ENCODE measurements at places on chromosomes 13 and 19.

- DNase-seq: no peak
These were observed 3.5 kb downstream of the FZR1 start for GRCh38 chr19:3509566-3509989.

GRCh38 chr19:57812226-57812625, 2.5 kb downstream of the ZNF552 start:
- no peak for DNase-seq

DNA sequence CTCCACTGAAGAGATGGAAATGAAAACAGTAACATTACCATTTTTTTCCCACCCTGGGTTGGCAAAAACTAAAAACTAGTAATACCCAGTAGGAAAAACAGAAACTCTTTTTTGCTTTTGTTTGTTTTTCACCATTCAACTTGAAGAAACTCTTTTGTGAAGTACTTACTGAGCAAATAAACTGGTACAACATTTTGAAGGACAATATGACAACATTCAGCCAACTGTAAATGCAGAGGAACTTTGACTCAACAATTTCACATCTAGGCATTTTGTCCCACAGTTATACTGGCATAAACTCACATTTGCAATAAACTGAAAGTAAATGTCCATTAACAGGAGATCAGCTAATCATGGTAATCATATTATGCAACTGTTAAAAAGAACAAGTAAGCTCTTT, 152.5 kb downstream of the RNF17 start:
- DNase-seq: no peak

DNA sequence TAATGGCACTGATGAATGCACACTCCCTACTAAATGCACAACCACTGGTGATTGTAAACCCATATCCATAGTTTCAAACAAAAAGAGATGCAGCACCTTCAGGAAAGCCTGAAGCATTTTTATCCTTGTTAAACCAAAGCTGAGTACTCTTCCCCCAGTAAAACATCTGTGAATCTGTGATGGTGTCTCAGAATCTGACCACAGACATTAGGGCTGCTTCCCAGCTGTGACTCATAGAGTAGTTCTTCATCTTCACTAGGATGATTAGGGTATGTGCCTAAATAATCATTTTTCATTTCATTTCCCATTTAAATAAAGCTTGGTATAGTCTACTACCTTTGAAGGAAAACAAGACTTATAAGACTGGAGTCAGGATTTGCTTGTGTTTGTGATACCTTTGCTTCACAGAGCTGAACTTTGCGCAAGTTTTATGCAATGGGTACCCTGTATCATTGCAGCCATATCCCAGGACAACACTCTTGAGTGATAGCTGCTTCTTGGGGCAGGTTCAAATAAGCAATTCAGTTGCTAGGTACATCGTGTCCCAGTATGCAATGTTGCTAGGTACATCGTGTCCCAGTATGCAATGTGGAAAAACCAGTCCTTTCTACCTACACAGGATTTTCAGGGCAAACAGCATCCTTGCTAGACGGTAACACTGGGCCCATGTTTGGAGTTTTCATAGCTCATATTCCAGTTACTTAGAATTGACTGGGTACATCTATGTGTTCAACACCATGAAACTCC, 277.1 kb downstream of the IRS2 start:
- DNase-seq: no peak

Measured in NCI-H774 (cell line).